ENCODE measurements at places on chromosomes 12 and 14.

- DNase-seq, result peak; percentile 4
These were observed 921 bp downstream of the RAD51B start for GRCh38 chr14:67820428-67820971.

DNA sequence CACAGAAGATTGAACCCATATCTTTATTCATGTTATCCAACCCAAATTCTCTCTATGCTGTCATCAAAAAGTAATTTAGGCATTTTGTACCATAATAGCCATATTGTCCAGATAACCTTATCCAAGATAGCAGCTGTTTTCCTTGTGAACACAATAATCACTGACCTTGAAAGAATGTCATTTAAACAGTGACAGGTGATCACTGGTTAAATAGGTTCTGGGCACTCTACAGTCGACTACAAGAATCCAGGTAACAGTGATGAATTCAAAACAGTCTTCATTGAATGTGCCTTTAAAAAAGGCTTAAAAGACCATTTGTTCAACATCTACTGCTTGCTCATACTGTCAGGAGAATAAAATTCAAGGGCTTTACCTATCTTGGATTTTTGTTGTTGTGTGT, 4.6 kb upstream of the SPX start:
- no peak for DNase-seq

GRCh38 chr14:86481104-86481503, 951.2 kb downstream of the FLRT2 start:
- no peak for DNase-seq

GRCh38 chr12:46702581-46703344, 123.0 kb downstream of the SLC38A4 start:
- no peak for DNase-seq

DNA sequence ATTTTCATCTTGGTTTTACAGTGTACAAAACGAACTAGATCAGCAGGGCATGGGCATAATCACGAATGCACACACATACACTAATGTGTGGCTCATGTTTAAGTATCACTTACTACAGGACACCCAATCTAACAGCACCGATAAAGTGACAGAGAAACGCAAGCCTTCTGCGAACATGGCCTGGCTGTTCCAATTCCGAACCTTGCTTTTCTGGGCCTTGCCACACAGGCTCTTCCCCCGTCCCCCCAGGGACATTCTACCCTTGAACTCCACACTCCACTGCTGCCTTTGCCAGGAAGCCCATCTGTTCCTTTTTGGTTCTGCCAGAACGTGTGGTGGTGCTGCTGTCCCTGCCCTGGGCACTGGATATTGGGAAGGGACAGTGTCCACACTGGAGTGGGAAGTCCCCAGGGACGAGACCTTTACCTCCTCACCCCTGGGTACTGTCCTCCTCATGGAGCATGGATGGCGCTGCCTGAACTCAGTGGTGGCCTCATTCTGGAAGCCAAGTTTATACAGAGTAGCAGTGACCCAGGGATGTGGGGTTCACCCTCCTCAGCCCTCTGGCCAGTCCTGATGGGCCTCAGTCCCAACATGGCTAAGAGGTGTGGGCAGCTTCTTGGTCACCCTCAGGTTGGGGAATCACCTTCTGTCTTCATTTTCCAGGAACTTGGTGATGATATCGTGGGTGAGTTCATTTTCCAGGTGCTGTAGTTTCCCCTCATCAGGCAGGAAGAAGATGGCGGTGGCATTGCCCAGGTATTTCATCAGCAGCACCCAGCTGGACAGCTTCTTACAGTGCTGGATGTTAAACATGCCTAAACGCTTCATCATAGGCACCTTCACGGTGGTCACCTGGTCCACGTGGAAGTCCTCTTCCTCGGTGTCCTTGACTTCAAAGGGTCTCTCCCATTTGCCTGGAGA, 7.9 kb downstream of the SERPINA1 start:
- DNase-seq, result no peak

- DNase-seq, result no peak
These were observed 24.4 kb downstream of the DENND5B start for GRCh38 chr12:31566547-31566946.

- DNase-seq, result peak; percentile 65
These were observed 771 bp upstream of the AVPR1A start for GRCh38 chr12:63151623-63152320.

- DNase-seq, result no peak
These were observed 372 bp upstream of the DPF3 start for GRCh38 chr14:72894323-72894622.

DNA sequence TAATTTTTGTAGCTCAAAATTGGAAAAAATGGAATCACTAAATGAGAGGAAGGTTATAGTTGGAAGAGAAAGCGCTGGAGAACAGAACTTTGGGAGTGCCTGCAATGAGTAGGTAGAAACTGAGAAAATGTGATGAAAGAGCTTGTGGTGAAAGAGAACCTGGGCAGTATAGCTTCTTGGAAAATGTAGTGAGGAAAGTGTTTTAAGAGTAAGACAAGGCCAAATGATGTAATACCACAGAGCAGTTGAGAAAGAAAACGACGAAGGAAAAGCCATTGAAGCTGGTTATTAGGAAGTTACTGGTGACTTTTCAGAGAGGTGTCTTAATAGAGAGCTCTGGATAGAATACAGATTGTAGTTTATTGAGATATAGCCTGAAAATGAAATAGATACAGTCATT, 255.3 kb downstream of the AEBP2 start:
- no peak for DNase-seq

Data from NCI-H510A (cell line).